Prostate gland (tissue), 2 donors: ENCODE measurements at places on chromosomes 4 and X. TPM values are rescaled to one million over a fixed set of nuclear protein-coding genes. Genes with fewer than 3 reads are reported as not detected.

SPANXN3 gene
- total RNA-seq: 2.4 TPM

DNA sequence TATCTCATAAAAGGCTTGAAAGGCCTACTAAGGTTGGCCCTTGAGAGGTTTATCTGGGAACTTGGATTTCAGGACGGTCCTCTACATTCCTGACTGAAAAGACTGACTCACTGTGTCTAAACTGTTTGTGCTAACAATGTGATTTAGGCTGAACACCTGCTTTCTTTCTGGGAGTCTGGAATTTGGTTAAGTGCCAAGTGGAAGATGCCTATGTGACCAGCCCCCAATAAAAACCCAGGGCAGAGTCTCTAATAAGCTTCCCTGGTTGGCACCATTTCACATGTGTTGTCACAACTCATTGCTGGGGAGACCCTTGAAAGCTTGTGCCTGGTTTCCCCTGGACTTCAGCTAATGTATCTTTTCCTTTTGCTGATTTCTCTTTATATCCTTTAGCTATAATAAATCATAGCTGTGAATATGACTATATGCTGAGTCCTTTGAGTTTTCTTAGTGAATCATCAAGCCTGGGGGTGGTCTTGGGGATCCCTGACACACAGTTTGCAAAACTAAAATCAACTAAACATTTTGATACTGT is 55.1 kb downstream of the GPR82 start:
- DNase-seq: no peak

USP51 gene
- total RNA-seq: 1.0 TPM

- no peak for DNase-seq
Measured at GRCh38 chrX:130531066-130531465, 129.3 kb downstream of the RBMX2 start.

TRPC3 gene
- not detected for total RNA-seq

- no peak for DNase-seq
Measured at GRCh38 chrX:118156953-118157608, 40.5 kb upstream of the KLHL13 start.

CABS1 gene
- 2.4 TPM for total RNA-seq

DNA sequence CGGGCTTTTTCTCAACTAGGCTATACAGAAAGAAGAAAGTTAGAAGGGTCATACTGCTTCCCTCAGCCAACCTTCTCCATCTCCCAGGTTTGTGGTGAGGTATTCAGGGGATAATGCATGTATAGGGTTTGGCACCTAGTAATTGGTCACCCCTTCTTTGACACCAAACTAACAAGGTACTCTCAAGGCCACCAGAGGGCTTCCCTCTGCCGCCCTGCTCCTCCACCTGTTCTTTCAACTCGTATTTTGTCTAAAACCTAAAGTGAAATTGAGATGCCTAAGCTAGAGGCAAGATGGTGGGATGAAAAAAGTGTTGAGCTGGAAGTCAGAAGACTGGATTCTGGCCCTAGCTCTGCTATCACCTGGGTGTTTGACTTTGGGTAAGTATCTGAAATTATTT is 22.0 kb downstream of the CT47C1 start:
- DNase-seq: no peak

STK26 gene
- total RNA-seq: 12.9 TPM

DNA sequence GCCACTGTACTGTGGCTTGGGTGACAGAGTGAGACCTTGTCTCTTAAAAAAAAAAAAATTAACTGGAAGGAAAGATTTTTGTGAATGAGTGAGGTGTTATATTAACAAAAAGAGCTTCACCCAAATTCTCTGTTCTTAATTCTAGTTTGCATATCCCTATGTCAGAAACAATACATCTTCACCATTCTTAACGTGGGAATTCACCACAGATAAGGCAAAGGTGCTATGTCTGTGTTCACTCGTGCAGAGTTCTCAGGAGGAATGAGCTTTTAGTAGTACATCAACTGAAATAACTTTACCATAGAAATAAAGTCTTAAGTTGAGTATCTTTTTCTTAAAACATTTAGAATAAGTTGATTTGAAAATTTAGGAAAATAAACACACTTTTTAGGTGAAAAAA is 135.1 kb downstream of the RAPGEF2 start:
- no peak for DNase-seq
